ENCODE measurements at places on chromosomes 13 and 19. TPM values are rescaled to one million over a fixed set of nuclear protein-coding genes. Genes with fewer than 3 reads are reported as not detected.

DNA sequence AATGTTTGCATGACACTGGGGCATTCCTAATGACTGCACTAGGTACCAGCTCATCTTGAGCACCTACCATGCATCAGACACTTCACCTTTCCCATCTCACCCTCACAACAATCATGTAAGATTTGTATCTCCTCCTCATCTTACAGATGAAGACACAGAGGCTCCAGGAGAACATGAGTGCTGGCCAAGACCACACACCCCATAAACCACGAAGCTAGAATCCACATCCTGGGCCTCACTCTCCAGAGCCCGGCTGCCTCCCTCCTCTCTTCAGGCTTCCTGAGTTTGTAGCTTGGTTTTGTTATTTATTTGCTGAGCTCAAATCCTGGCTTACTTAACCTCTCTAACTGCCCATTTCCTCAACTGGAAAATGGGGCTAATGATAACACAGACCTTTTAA is 25.9 kb downstream of the FAM216B start:
- no peak for DNase-seq

The TTC9B gene
- total RNA-seq, result not detected

GRCh38 chr13:98450026-98450425 is 126.9 kb downstream of the STK24 start:
- no peak for DNase-seq

The APOC1 gene
- total RNA-seq, result 117 TPM

The BRCA2 gene
- 5.9 TPM for total RNA-seq

DNA sequence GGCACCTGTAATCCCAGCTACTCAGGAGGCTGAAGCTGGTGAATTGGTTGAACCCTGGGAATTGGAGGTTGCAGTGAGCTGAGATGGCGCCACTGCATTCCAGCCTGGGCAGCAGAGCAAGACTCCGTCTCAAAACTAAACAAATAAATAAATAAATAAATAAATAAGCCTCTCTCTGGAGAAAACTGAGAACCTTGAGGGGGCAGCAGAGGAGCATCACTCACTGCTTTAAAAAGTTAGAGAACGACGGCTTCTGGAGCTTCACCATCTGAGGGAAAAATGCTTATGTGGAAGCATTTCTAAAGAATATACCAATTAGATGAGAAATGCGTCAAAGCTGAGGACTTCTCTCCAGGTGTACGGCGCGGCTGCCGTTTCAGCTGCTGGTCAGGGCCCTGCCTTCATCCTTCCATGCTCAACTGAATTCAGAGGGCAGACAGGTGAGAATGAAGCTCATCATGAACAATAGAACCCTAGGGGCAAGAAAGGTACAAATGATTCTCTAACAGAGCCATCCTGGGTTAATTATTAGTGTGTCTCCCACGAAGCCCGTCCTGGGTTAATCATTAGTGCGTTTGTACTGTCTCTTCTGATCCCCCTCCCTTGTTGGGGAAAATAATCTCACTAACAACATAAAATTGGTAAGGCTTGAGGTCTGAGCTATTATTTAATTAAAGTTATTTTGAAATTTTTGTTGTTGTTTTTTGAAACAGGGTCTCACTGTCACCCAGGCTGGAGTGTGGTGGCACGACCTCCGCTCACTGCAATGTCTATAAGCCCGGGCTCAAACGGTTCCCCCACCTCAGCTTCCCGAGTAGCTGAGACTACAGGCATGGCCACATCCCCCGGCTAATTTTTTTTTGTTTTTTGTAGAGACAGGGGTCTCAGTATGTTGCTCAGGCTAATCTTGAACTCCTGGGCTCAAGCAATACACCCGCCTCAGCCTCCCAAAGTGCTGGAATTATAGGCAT is 80.1 kb downstream of the IPO5 start:
- no peak for DNase-seq
